ENCODE measurements at places on chromosomes 2 and 18.

GRCh38 chr2:98948956-98949739, 13.1 kb upstream of the CRACDL start:
- DNase-seq = no peak

DNA sequence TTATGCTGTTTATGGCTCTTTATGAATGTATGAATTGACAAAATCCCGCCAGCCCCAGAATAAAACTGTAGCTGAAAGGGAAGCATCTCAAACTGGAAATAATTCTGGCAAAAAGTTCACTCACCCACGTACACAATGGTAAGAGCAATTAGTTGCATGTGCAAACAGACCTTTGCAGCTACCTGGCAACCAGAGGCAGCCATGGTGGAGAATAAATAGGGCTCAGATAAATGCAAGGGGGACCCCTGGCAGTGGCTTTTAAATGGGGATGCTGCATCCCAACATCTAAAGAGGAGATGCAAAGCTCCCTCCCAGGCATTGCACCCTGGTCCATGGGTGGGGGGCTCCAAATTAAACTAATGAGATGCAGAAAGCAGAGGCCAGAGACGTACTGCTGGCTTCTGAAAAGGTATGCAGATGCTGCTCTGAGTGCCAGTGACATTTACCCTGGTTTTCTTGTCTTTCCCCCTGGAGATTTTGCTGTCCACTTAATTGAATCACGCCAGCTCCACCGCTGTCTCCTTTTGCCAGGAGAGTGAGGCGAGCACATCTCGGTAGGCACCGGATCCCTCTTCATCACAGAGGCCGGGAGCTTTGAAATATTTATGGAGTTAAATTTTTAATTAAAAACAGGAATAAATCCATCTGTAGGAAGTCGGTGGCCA, 126.6 kb upstream of the NRP2 start:
- no peak for DNase-seq

- DNase-seq = no peak
These were observed 160.4 kb downstream of the CELF4 start for GRCh38 chr18:37405229-37405628.

GRCh38 chr2:64179582-64180321, 35.5 kb upstream of the PELI1 start:
- no peak for DNase-seq

DNA sequence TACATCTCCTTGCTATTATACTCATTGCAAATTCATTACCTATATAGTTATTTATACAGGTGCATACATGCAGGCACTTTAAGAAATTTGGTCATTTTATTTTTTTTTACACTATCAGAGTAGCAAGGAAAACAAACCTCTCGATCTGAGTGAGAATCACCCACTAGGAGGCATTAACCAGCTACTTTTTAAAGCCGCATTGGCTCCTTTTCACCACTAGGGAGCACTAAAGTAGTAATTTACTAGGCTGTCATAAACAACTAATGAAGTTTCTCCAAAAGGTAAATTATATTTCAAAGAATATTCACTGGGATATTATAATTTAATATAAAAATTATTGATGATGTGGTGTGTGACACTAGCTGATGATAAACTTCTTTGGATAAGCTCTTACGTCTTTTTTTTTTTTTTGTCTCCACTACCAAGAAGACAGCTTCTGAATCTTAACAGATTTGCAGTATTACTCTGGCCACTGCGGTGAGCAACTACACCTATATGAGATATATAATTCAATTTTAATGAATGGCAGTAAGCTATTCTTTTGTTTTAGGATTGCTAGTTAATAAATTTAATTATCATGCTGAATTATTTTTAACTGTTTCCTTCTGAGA, 101.9 kb downstream of the NOL4 start:
- peak; percentile 65 for DNase-seq

GRCh38 chr18:45930963-45931362, 36.2 kb downstream of the EPG5 start:
- no peak for DNase-seq

DNA sequence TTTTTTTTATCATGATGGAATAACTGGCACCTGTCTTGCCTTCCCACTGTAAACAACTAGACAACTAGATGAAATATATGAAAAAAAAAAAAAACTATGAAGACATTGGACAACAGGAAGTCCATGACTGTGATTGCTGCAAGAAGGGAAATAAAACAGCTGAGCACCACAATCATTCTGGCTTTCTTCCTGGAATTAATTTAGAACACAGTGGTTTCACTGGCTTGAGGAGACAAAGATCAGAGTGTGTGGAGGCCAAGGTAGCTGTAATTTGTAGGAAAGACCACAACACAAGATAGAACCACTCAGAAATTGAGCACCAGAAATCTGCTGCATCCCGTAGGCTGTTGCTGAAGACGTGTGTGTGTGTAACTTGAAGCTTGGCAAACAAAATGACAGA, 121.1 kb upstream of the PID1 start:
- DNase-seq = peak; percentile 33

DNA sequence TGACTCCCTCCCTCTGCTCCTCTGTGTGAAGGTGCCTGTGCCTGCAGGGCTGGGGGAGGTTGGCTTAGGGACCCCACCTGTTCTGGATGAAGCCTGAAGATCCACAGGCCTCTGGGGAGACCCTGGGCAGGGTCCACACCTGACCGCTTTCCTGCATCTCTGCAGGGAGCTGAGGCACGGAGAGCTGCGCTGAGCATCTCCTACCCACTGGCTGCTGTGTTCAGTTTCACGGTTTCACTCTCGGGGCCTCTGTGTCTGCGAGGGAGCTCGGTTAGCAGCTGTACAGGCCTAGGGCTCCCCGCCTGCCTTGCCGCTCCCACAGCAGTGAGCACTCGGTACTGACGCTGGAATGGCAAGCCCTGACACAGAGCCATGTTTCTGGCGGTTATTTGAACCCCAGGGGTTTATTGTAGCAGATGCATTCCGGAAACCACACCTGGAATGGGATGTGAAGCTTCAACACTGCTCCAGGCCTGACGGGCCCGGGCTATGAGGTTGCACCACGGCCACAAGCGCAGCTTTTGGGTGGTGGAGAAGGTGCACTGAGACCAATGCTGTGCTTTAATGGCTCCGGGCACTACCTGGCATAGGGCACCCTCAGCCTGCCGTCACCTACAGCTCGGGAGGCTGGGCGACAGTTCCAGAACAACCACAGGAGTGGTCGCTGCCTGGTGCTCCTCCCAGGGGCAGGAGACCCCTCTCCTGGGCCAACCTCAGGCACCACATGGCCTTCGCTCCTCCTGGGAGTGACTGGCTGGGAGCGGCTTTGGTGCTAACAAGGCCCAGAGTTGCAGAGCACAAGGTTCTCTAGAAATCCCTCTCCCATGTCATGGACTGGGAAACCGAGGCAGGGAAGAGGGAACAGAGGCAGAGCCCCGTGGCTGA, 257.9 kb downstream of the NDUFA10 start:
- DNase-seq = no peak

GRCh38 chr2:20313659-20314058, 37.0 kb downstream of the PUM2 start:
- DNase-seq = no peak

DNA sequence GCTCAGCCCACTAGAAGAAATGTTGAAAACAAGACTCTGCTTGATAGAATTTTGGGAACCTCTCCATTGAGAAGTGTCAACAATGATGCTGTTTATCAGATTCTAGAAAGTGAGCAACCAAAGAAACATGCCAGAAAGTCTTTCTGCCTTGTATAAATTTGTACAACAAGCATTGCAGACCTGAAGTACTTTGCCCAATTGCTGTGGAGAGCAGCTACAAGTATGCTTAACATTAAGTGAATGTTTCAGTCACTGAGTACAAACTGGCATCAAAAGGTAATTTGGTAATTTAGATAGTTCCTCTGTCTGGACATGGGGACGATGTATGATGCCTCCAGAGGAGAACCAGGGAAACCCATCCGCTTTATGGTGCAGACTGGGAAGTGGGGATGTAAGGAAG, 33.4 kb upstream of the SKA1 start:
- DNase-seq = no peak

- no peak for DNase-seq
These were observed 3.0 kb downstream of the TMEM37 start for GRCh38 chr2:119434664-119435063.

DNA sequence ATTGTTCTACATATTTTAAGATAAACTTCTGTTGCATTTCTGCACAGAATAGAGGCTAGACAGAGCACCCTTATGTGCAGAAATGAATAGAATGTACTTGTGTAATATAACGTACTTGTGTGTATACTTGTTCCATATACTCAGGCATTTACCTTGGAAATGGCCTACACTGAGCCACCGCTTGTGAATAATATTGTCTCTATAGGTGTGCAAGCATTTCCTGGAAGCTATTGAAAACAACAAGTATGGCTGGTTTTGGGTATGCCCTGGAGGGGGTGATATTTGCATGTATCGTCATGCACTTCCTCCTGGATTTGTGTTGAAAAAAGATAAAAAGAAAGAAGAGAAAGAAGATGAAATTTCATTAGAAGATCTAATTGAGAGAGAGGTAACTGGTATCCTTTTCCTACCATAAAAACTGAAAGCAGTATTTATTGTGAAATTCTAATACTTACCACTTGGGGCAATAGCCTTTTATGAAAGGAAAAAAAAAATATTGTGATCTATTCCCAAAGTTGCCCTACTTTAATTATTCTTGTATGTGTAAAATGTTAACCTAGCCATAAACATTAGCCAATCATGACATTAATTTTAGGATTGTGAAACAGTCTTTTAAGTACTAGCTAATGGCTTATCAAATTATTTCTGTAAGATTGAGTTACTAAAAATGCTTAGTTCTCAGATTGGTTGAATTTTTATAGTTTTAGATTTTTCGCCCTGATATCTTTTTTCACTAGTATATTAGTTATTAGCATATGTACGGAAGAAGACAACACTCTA, 18.0 kb downstream of the ZC3H15 start:
- peak; percentile 47 for DNase-seq

GRCh38 chr2:121809607-121810006, 54.2 kb downstream of the TSN start:
- no peak for DNase-seq

- no peak for DNase-seq
These were observed 265.5 kb downstream of the TGIF1 start for GRCh38 chr18:3715231-3716080.

GRCh38 chr2:133788386-133788785, 220.1 kb upstream of the NCKAP5 start:
- DNase-seq = no peak

DNA sequence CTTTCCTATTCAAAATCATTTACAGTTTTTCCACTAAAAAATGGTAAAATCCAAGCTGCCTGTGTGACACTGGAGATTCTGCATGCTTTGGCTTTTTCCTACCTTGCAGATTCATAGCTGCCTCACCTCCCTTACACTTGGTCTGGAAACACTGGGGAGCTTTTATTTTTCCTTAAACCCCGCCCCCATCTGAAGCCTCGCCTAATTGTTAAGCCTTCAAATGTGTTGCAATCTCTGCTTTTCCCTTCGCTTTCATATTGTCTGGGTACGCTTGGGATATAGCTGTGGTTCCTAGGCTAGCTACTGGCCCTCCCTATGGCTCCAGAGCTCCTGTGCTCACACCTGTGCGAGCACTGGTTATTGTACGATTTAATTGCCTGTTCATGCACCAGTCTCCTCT, 942.4 kb upstream of the GYPC start:
- DNase-seq = no peak

- peak; percentile 80 for DNase-seq
These were observed 3.5 kb upstream of the BCL2 start for GRCh38 chr18:63322908-63323634.

DNA sequence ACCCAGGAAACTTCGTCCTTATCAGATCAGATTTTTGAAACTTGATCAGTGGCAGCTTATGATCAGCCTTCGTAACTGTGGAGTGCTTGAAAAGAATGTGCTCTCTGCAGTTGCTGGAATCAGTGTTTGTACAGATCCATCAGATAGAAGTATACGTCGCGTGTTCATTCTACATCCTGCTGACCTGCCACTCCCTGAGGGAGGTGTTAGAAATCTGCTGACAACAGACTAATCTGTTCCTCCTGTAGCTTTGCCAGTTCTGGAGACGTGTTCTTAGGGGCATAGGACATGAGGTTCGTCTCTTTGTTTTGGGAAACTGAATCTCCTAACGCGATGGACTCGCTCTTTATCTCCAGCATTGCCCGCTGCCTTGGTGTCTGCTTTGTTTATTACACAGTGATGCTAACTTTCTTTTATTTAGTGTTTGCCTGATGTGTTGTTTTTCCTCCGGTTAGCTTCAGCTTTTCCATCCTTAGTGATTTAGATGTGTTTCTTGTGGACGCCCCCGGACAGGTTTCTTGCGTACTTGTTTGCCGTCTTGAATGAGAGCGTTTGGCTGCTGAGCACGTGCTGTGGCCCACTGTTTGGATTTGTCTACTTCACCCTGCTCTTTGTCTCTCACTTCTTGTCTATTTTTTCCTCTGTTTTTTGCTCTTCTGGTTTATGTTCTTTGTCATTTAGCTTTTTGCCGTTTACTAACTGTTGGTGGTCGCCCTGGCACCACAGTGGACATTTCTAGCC, 17.4 kb upstream of the GAL3ST2 start:
- DNase-seq = no peak

DNA sequence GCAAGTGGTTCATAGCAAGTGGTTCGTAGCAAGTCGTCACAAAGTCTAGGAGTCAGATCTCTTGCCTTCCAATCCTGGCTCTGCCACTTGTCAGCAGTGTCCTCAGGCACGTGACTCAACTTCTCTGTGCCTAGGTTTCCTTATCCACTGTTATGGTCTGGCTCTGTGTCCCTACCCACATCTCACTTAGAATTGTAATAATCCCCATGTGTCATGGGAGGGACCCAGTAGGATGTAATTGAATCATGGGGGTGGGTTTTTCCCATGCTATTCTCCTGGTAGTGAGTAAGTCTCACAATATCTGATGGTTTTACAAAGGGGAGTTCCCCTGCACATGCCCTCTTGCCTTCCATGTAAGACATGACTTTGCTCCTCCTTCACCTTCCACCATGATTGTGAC, 51.8 kb upstream of the AP1S3 start:
- no peak for DNase-seq

DNA sequence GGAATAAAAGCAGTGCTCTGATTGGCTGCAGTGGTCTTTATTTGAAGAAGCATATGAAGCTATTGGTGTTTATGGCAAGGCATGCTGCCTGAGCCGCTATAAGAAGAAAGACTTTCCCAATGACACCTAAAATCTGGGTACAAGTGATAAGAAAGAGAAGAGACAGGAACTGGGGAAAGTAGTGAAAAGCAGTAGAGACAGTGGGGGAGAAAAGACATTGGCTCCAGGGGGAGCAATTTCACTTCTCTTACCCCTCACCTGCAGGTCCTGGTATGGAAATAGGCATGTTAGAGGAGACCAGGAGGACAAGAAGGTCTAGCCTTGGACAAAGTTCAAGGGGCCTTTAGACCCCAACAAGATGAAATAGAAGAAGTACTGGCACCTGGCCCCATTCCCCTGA, 47.1 kb downstream of the PLCL1 start:
- DNase-seq = no peak

GRCh38 chr2:75736276-75736675, 25.6 kb upstream of the GCFC2 start:
- no peak for DNase-seq

- DNase-seq = no peak
These were observed 28.8 kb downstream of the SNORC start for GRCh38 chr2:232898592-232899543.

DNA sequence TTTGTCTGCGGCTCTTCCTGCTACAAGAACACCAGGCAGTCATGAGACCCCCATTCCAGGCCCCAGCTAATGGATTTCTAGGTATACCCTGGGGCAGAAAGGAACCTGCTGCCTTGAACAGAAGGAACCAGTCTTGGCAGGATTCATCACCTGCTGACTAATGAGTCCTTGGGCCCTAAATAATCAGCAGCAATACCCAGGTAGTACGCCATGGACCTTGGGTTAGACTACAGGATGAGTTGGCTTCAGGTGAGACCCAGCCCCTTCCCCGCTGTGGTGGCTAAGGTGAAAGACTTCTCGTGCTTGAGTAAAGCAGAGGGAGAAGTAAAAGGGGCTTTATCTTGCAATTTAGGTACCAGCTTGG, 105.0 kb downstream of the SPIRE1 start:
- no peak for DNase-seq

Data from midbrain (tissue), 1 donor.